NCI-H774 (cell line): ENCODE measurements at places on chromosomes 16 and 17.

- no peak for DNase-seq
Observed at GRCh38 chr16:23949630-23950290, 114.0 kb downstream of the PRKCB start.

DNA sequence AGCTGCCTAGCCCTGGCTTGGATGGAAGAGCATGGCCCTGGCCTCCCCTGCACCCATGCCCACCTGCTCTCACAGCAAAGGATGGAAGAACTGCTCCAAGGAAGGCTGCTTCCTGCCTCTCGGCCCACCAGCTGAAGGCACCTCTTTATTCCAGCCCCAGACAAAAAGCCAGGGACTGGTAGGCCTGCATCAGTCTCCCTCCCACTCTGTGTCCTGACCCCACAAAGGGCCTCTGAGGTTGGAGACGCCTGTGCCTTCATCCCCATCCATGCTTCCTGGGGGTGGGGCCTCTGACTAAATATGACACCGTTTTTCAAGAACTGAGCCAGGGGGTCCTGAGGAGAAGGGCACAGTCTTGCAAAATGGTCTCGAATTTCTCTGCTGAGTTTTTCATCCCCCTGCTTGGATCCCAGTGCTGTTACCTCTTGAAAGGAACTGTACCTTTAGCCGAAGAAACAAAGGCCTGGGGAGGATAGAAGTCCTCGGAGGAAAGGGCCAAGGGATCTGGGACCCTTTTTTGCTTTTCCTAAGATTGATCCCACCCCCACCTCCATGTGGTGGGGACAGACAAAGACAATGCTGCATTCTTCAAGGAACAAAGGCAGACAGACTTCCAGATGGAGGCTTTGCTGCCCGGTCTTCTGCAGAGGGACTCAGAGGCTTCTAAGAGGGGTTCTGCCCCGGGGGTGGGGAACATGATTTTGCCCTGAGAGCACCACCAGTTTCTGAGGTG, 5.2 kb downstream of the C17orf50 start:
- DNase-seq = no peak

GRCh38 chr17:41589301-41589700, 2.6 kb upstream of the KRT14 start:
- no peak for DNase-seq

- peak; percentile 40 for DNase-seq
Observed at GRCh38 chr17:28925912-28926365, 23.1 kb upstream of the DHRS13 start.
